ENCODE measurements at places on chromosomes 3 and 15.

DNA sequence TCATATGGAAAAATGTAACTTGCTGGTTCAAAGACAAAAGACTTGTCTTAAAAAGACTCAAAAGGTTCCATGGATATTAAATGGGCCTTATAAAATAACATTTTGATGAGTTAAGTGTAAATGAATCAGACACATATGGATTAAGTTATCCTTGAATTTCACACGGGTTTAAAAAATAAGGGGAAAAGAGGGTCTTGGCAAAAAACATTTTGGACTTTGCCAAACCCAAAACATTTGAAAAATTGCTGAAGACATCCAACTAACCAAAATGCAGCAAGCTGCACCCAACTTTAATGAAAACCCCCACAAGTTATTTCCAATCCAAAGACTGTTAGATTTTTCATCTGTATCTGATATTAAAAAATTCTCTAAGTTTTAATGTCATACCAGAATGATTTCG lies 200.7 kb downstream of the MEIS2 start:
- DNase-seq = no peak

- no peak for DNase-seq
Observed at GRCh38 chr3:12509466-12509865, 25.2 kb downstream of the TSEN2 start.

GRCh38 chr15:62119874-62120273 lies 45.2 kb downstream of the C2CD4B start:
- no peak for DNase-seq

- DNase-seq = no peak
Observed at GRCh38 chr3:129525341-129525968, 3.0 kb upstream of the RHO start.

DNA sequence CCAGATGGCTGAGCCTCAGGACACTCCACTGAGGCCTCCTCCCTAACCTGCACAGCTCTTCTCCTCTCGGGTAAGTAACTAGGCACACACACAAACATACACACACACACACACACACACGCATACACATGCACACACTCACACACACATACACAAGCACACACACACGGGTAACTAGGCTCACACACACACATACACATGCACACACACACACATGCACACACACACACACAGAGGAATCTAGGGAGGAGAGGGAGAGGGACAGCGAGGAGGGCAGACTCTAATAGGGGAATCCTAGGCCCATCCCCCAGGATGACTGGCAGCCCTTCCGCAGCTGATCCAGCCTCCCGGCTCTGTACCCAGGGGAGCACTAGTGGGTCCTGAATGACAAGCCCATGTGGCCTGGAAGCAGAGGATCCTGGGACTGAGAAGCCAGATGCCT lies 177.4 kb upstream of the LINGO1 start:
- DNase-seq = no peak

Measured in GM10248 (cell line).